ENCODE measurements at places on chromosomes 12 and 14.

- DNase-seq = no peak
Measured at GRCh38 chr14:29895591-29896083, 32.0 kb downstream of the PRKD1 start.

GRCh38 chr12:42987216-42987650 is 397.7 kb upstream of the PRICKLE1 start:
- no peak for DNase-seq

- DNase-seq = no peak
Measured at GRCh38 chr12:64258576-64258975, 36.5 kb upstream of the KICS2 start.

- DNase-seq = no peak
Measured at GRCh38 chr12:17326649-17327048, 720.7 kb upstream of the LMO3 start.

- DNase-seq = peak; percentile 6
Measured at GRCh38 chr12:46386877-46387629, 14.5 kb upstream of the SLC38A2 start.

DNA sequence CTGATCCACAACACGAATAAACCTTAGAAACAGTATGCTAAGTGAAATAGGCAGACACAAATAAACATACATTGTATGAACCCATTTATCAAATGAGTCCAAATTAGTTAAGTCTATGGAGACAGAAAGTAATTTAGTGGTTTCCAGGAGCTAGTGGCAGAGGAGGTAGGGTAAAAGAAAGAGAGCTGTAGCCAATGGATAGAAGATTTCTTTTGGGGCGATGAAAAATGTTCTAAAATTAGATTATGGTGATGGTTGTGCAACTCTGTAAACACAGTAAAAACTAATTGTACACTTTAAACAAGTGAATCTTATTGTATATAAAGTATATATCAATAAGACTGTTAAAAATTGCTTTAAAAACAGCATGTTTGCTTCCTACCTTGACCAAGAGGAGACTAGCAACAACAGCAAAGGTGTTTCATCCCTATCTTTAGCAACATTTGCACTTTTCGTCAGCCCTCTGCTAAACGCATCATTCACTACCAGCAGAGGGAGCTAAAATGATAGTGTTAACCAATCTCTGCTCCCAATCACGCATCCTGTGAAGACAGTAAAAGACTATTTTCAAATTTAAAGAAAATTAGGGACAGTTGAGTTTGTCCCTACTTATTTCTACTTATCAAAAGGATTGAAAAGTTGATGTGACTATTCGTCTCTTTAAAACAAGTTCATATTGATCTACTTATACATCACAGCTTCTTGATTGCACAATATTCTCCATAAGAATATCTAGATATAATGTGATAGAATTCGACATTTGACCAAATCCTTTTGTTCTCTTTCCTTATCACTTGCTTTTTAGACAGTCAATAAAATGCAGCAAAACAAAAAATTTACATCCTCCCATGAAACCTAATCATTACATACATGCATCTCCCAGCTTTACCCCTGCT is 24.0 kb upstream of the LGR5 start:
- DNase-seq = no peak

GRCh38 chr14:101201535-101202151 is 298.1 kb upstream of the RTL1 start:
- DNase-seq = no peak

GRCh38 chr14:76884853-76885276 is 58.7 kb downstream of the LRRC74A start:
- DNase-seq = no peak

- DNase-seq = no peak
Measured at GRCh38 chr14:64422756-64423155, 34.6 kb downstream of the MTHFD1 start.

DNA sequence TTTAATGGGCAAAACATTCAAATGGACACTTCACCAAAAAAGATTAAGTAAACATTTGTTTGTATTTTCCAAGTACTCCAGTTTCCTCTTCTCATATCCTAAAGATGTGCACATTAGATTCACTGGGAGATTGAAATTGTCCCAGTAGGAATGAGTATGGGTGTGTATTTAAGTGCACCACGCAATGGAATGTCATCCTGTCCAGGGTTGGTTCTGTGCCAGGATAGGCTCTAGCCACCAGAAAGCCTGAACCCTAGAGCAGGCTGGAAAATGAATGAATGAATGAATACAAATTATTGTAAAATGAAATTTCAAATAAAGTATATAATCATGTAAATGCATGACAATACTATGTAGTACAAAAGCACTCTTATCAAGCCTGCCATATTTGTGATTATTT is 14.0 kb downstream of the CEP83 start:
- DNase-seq = no peak

DNA sequence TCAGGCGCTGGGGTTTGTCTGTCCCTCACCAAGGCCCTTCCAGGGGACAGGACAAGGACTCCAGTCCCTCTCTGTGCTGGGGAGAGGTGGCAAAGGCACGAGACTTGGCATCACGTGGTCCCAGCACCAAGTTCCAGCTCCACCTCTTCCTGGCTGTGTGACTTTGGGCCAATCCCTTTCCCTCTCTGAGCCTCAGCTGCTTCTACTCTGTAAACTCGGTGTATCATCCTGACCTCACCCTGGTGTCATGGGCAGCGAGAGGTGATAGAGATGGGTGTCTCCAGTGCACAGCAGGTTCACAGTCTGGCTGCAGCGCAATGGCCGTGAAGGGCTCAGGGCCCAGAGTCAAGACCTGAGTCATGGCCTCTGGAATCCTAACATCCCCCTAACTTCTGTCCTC is 54.0 kb downstream of the MVK start:
- DNase-seq = no peak

DNA sequence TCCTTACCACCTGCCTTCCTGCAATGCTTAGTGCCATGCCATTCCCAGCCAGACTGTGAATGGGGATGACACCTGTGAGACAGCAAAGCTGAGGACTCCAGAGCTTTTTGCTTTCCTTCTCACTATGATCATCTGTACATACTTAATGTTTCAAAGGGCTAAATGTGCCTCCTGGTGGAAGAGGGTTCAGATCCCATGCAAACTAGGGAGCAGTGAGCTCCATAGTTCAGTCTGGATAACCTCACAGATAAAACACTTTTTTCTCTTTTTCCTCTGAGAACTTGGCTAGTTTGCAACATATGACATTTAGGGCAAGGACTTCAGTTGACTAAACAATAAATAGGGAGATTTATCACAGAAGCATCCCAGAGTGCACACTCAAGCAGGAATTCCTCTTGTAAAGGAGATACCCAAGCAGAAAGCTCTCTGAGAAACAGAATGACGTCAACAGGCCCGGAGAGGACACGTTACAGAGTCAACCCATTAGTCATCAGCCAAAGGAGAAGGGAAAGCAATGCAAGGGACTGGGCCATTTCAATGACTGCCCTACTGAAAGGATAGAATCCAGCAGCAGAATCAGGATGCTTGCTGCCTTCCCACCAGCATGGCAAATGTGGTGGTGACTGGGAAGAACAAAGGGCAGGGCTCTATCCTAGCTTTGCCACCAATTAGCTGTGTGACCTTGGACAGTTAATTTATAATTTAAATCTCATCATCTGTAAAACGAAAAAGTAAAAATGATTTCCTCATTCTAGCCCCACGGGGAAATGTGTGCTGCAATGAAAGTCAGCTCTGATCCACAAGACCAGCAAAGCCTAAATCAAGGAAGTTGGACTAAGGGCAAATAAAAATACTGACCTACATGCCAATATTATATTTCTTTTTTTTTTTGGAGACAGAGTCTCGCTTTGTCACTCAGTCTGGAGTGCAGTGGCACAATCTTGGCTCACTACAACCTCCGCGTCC is 80.8 kb upstream of the ACTN1 start:
- DNase-seq = no peak

- no peak for DNase-seq
Measured at GRCh38 chr14:58466459-58466858, 38.9 kb downstream of the KIAA0586 start.

DNA sequence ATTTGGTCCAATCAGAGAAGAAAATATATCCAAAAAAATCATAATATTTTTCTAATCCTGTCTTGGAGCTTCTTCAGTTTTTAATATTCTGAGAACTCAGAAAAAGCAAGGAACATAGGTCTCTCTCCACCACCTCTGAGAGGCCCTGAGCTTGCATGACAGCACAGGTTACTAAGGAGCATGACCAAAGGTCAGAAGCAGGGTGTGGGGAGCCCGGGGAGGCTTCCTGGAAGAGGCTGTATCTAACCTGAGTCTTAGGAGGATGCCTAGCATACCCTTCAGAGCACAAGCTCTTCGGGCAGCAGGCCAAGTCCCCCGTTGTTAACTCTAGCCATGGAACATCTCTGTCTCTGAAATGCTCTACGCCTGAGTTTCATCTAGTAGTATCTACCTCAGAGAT is 15.7 kb upstream of the STON2 start:
- DNase-seq = no peak

GRCh38 chr12:127745469-127746212 is 521.3 kb upstream of the TMEM132C start:
- no peak for DNase-seq

GRCh38 chr12:95767703-95768102 is 22.9 kb downstream of the NTN4 start:
- no peak for DNase-seq

- no peak for DNase-seq
Measured at GRCh38 chr14:64726585-64726890, 22.3 kb downstream of the PLEKHG3 start.

DNA sequence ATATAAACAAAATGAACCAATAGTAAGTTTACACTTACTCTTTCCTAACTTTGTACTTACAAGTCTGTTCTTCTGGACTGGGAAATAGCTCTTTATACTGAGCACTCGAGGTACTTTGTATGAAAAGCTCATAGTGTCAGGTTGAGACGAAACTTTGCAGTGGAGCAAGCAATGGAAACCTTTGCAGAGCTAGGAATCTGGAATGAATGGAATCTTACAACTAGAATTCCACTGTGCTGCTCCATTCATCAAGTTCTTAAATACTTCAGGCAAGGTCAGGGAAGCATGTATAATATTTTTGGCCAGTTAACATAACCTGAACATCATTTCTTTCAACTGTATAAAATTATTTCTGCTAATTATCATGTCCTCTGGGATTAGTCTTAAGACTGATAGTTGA is 1327.5 kb upstream of the FLRT2 start:
- DNase-seq = no peak

- no peak for DNase-seq
Measured at GRCh38 chr12:89309440-89309802, 42.9 kb downstream of the DUSP6 start.

GRCh38 chr14:37197421-37198272 is at the start of gene MIPOL1:
TSS of gene MIPOL1 (plus strand) at chr14:37197937. CDS start at chr14:37247889, 49,952 bp downstream.
- no peak for DNase-seq

GRCh38 chr12:5688226-5688625 is 256.3 kb downstream of the NTF3 start:
- no peak for DNase-seq

- no peak for DNase-seq
Measured at GRCh38 chr12:113194971-113195391, 9.5 kb downstream of the RITA1 start.

- DNase-seq = no peak
Measured at GRCh38 chr14:22737052-22737451, 29.4 kb upstream of the OXA1L start.

DNA sequence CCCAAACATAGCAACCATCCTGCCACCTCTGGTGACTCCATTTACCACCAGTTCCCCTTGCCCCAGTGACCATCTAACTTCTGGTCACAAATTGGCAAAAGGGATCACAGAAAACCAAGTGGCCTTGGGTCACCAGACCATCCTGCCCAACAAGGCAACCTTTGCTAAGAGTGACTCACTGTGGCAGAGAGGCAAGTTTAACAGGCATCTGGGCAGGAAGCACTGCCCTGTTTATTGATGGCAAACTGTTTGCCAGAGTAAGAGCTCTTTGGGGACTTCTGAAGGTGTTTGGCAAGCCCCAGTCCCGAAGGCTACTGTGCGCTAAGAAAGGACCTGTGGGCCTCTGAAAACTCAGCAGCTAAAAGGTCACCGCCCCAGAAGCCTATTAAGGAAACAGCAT is 28.2 kb upstream of the TMEM233 start:
- no peak for DNase-seq

DNA sequence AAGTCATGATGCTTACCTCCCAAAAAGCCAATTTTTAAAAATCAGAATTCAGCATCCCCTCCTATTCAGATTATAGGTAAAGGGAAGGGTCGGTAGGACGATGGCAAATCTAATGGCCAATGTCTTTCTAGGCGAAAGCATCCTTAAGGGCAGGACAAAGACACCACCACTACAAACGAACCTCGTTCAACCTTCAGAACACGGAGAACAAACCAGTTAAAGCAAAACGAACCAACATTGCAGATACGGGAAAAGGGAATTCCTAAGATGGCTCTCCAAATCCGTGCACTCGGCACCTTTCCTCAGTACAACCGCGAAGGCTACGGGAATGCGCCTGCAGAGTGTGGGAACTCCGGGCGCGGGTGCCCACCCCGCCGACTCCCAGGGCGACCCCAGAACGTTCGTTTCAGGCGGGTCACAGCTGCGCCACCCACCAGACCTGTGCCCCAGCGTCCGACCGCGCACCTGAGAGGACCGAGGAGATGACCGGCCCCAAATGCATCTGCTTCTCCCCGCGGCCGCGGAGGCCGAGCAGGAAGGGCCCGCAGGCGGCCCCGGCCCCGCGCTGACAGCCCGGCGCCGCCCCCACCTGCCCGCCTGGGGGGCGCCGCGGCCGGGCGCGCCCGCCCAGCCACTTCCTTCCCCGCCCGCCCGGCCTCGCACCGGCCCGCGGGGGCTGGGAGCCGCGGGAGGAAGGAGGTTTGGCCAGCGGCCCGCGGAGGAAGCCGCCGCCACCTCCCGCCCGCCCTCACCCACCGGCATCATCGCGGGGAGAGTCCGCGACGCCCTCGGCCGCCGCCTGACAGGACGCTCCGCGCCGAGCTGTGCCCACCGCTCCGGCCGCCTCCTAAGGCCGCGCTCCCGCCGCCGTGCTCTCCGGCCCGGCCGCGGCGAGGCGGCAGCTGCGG is 578 bp downstream of the PPP1R13B start:
- no peak for DNase-seq

- DNase-seq = no peak
Measured at GRCh38 chr14:36659010-36659821, 2.4 kb upstream of the PAX9 start.

DNA sequence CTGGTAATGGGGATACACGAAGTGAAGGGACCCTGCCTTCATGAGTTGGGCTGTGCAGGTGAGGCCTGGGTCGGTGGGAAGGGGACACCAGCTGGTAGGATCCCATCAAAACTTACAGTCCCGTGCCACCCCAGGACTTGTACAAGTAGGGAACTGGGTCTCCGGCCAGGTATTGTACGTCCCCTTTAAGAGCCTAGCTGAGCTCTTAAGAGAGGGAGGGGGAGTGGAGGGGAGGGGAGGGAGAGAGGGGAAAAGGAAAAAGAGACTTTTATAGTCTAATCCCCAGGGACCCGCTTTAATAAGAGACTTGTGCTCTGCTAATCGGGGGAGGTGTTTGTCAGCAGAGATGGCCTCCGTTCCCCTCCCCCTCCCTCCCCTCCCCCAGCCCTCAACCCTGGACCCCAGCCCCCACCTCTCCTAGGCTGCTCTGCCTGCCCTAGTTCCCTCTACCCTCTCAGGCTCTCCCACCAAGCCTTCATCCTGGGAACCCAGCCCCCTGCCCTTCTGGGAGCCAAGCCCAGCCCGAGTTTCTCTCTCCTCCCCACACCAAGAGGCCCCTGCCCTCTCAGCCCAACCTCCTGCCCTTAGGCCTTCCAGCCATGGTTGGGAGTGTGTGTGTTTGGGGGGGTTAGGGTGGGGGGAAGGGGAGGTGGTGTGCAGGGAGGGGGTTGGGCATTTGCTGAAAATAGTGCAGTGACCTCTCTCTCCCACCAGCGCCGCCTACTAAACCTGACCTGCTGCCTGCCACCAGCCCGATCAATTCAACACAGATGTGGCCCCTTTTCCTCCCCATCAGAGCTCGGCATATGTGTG is 2.6 kb downstream of the GDF11 start:
- no peak for DNase-seq

- no peak for DNase-seq
Measured at GRCh38 chr14:75979071-75979571, 2.7 kb downstream of the TGFB3 start.

All from GDM1 (cell line).